ENCODE measurements at places on chromosomes 2 and 18. TPM values are rescaled to one million over a fixed set of nuclear protein-coding genes. Genes with fewer than 3 reads are reported as not detected.

DNA sequence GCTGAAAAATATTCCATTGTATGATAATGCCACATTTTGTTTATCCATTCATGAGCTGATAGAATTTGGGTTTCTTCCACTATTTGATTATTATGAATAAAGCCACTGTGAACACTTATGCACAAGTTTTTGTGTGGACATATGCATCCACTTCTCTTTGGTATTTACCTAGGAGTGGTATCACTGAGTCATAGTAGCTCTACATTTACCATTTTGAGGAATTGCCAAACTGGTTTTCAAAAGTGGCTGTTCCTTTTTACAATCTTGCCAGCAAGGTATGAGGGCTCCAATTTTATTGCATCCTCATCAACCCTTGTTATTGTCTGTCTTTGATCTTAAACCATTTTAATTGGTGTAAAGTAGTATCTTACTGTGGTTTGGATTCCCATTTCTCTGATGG, 13.3 kb upstream of the EHBP1 start:
- no peak for DNase-seq
- no peak overlapping the region for H3K27ac ChIP-seq

- no peak overlapping the region for H3K4me3 ChIP-seq
- H3K4me1 ChIP-seq, result peaks cover 13% of the 10 kb centered on the region
- H3K27ac ChIP-seq, result no peak overlapping the region
- H3K36me3 ChIP-seq, result no peaks in the 10 kb centered on the region
- DNase-seq, result no peak
Observed at GRCh38 chr2:85909005-85909404, 20.2 kb upstream of the ST3GAL5 start.

DNA sequence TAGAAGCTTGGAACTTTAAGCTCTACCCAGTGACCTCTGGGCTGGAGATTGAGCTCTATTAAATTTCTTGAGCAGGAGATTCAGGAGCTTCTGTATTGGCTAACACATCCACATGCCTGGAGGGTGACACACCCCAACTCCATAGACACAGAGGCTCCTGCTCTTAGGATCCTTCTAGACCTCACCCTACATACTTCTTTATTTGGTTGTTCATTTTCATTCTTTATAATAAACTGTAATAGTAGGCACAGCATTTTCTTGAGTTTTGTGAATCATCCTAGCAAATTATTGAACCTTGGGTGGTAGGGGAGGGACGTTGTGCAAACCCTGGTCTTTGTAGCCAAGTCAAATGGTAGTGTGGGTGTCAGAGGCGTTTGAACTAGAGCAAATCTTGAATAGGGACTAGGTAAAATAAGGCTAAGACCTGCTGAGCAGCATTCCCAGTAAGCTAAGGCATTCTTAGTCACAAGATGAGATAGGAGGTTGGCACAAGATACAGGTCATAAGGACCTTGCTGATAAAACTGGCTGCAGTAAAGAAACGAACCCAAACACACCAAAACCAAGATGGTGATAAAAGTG, 323.8 kb upstream of the GALNT5 start:
- no peaks in the 10 kb centered on the region for H3K27me3 ChIP-seq
- peaks cover 2% of the 10 kb centered on the region for H3K4me1 ChIP-seq
- H3K27ac ChIP-seq, result no peak overlapping the region

Gene SRD5A2
- not detected for total RNA-seq

Gene FBXO15
- 0.76 TPM for total RNA-seq

All from glutamatergic neuron (in vitro differentiated cells).